Psoas muscle (tissue), 8 donors: ENCODE measurements at places on chromosomes 11 and 22. TPM values are rescaled to one million over a fixed set of nuclear protein-coding genes. Genes with fewer than 3 reads are reported as not detected.

TMEM45B gene
- polyA plus RNA-seq, result 0.09 TPM

HIC2 gene
- polyA plus RNA-seq, result 2.2 TPM

DNA sequence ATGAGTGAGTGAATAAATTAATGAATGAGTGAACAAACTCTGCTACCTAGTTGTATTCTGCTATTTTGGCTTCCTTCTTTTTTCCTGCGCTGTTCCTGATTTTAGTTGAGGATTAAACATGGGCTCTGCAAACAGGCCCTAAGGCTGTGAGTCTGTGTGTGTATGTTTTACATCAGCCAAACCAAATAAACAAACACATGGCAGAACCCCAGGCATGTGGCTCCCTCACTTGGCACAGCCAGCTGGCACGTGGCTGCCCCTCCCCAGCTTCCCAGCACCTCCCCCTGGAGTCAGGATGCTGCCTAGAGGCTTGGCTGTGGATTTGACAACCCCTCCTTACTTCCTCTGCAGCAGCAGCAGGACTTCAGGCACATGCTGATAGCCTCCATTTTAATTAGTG lies 593.2 kb downstream of the INSC start:
- H3K4me3 ChIP-seq, result no peak overlapping the region
- H3K4me1 ChIP-seq, result peaks cover 22% of the 10 kb centered on the region
- no peak overlapping the region for H3K27ac ChIP-seq

TRIM6 gene
- polyA plus RNA-seq, result 0.36 TPM

MUC2 gene
- polyA plus RNA-seq, result 0.01 TPM

FGF4 gene
- polyA plus RNA-seq, result not detected

- no peak overlapping the region for H3K4me3 ChIP-seq
- H3K4me1 ChIP-seq, result no peaks in the 10 kb centered on the region
- H3K36me3 ChIP-seq, result no peaks in the 10 kb centered on the region
Observed at GRCh38 chr11:115157247-115157646, 347.0 kb downstream of the CADM1 start.

GRCh38 chr11:4454021-4454420 lies 4.9 kb downstream of the OR52K2 start:
- H3K36me3 ChIP-seq, result no peaks in the 10 kb centered on the region
- DNase-seq, result no peak
- no peak overlapping the region for H3K4me3 ChIP-seq
- no peaks in the 10 kb centered on the region for H3K27me3 ChIP-seq
- no peaks in the 10 kb centered on the region for H3K4me1 ChIP-seq
- H3K27ac ChIP-seq, result no peak overlapping the region
